ENCODE measurements at places on chromosomes 2 and 18.

GRCh38 chr2:44642123-44642857, 280.5 kb downstream of the CAMKMT start:
- no peak for DNase-seq

DNA sequence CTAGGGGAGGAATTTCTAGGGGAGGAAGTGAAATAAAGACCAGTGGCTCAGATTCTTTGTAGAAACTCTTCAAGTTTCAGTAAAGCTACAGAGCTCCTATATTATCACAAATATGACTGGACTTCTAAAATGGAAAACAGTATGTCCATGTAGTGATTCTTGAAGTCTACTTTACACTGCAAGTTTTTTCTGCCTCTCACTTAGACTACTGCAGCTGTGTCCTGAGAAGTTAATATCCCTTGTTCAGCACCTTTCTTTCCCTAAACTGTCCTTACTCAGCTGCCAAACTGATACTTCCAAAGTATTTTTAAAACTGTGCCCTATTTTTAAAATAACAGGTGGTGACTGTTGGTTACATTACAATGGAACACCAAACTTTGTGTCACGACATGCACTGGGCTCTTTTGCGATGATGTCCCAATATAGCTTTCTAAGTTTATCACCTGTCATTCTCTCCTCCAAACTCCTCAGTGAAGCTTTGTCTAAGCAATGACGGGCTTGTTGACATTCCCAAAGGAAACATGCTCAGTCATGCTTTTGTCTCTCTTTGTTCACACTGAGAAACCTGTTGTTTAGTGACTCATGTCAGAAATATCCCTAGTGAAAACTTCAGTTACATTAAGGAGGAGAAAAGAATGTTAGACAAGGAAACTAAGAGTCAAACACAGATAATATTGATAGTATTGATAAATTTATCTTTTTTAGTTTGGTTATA, 341.1 kb downstream of the ARL6IP6 start:
- DNase-seq, result peak; percentile 62

DNA sequence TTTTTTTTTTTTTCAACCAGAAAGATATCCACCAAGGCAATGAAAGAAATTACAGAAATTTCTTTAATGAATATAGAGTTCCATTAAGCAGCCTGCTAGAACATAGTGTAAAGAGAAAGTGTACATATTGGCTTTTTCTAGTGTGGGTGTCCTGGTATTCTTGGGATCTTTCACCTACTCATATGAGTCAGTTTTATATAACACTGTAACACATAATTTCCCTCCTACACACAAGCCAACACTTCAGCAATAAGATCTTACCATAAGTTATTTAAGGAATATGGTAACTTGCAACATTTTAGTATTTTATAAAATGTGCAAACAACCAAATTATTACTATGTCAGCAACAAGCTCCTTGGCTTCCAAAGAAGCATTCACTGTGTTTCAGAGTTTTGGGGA, 59.9 kb downstream of the ZRANB3 start:
- DNase-seq, result no peak

DNA sequence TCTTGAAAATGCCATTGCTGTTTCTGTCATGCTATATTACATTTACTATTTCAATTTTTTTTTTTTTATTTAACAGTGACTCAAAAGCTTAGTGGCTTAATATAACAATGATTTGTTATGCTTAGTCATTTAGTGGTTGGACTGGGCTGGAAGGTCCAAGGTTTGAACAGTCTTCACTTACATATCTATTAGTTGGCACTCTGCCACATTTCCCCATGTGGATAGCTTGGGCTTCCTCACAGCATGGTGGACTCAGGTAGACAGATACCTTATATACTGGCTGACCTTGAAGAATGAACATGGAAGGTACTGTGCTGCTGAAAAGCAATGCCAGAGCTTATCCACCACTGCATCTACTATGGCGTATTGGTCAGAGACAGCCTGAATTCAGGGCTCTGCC, 909.5 kb upstream of the SOX11 start:
- DNase-seq, result no peak

- peak; percentile 90 for DNase-seq
These were observed at the start of the genes LIPT1 and TSGA10 for GRCh38 chr2:99154643-99155536. Gene LIPT1, plus strand, starts transcription at chr2:99154967. Its CDS starts 6,991 bp downstream, at chr2:99161958. Gene TSGA10, minus strand, starts transcription at chr2:99154942. Its CDS starts 45,503 bp downstream, at chr2:99109439.

DNA sequence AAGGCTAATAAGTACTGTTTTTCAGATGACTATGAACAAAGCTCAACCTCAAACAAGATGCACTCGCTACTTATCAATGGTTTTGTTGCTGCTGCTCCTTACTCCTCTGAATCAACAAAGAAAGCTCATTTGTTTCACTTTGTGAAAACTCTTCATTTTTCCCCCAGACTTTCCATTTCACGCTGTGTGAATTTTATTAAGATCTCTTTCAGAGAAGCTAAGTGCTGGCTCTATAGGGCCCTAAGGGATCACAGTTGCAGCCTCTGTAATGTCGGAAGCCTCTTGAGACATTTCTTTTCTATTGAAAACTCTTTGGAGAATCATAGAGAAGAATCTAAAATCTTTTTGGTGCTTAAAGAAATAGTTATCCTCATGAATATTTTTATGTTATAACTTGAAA, 209.8 kb downstream of the CD226 start:
- no peak for DNase-seq

GRCh38 chr2:182652326-182652725, 63.7 kb upstream of the DNAJC10 start:
- no peak for DNase-seq

- no peak for DNase-seq
These were observed 296.7 kb downstream of the DSEL start for GRCh38 chr18:67219821-67220220.

DNA sequence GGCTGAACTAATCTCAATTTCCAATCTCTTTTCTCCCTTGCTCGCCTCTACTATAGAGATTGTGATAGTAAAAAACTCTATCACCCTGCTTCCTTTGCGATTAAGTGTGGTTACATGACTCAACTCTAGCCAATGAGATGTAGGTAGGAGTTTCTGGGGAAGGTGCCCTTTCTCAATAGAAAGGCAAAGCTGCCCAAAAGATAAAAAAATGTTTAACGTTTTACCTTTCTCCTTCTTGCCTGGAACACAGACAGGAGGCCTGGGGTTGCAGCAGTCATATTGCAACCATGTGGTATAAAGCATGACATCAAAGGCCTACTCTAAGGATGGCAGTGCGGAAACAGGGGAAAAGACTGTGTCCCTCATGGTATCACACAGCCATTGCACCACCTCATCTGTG, 31.5 kb downstream of the TMEM37 start:
- DNase-seq, result no peak

GRCh38 chr2:98664323-98664722, 55.9 kb downstream of the UNC50 start:
- no peak for DNase-seq

- DNase-seq, result no peak
These were observed 2.8 kb upstream of the PUM2 start for GRCh38 chr2:20353241-20353992.

- DNase-seq, result peak; percentile 61
These were observed 11.5 kb downstream of the IGFBP5 start for GRCh38 chr2:216683846-216684245.

DNA sequence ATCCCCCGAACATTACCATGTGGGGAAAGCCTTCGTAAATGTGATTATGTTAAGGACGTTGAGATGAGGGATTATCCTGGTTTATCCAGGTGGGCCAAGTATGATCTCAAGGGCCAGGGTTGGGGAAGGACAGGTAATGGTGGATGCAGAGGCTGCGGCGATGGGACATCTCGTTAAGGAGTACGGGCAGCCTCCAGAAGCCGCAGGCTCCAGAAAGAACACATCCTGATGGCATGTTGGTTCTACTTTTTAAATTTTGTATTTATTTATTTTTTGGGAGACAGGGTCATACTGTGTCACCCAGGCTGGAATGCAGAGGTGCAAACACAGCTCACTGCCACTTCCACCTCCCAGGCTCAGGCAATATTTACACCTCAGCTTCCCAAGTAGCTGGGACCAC, 86.2 kb upstream of the RAB6C start:
- DNase-seq, result no peak

- peak; percentile 22 for DNase-seq
These were observed 84.5 kb downstream of the AFF3 start for GRCh38 chr2:100057901-100058261.

DNA sequence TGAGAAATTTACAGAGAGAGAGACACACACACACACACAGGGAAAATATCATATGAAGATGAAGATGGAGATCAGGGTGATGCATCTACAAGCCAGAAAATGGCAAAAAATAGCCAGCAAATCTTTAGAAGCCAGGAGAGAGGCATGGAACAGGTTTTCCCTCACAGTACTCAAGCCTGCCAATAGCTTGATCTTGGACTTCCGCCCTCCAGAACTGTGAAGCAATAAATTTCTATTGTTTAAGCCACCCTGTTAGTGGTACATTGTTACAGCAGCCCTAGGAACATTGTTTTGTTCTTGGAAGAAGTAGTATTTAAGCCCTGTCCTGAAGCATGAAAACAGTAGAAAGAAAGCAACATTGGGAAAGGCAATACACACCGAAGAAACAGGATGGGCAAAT, 292.0 kb upstream of the LRP1B start:
- no peak for DNase-seq

GRCh38 chr2:222436040-222436413, 11.7 kb downstream of the SGPP2 start:
- no peak for DNase-seq

DNA sequence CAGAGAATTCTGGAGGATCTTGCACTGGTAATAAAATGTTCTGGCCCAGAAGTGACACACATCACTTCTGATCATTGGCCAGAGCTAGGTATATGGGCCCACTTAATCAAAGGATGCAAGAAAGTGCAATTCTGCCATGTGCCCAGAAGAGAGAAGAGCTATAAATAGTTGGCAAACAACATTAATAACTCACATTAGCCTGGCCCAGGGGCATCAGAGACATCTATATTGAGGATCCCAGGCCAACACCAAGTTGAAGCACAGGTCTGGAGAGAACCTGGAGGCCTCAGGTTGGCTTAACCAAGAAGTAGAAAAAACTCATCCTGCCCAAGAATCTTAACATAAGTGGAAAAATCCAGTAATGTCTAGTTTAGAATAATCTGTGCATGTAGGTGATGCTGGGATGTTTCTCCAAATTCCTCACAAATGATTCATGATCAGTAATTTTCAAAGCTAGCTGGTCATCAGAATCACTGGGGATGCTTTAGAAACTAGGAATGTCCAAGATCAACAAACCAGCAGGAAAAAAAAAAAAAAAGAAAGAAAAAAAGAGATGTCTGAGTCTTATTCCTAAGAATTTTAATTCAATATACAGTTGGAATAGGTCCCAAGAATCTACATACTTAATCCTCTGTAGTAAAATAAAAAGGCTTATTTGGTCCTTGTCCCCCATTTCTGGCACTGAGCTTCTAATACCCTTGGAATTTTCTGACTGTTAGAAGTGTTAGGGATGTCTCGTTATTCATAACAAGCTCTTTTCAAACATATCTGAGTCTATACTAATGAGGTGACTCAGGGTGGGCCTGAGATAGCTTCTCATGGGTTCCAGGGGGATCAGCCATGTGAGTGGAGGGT, 35.0 kb upstream of the EVA1A start:
- DNase-seq, result peak; percentile 93

Data from astrocyte of the spinal cord (primary cell).